ENCODE measurements at places on chromosomes 7 and 10.

- DNase-seq: no peak
Observed at GRCh38 chr10:4240608-4241197, 455.7 kb upstream of the KLF6 start.

DNA sequence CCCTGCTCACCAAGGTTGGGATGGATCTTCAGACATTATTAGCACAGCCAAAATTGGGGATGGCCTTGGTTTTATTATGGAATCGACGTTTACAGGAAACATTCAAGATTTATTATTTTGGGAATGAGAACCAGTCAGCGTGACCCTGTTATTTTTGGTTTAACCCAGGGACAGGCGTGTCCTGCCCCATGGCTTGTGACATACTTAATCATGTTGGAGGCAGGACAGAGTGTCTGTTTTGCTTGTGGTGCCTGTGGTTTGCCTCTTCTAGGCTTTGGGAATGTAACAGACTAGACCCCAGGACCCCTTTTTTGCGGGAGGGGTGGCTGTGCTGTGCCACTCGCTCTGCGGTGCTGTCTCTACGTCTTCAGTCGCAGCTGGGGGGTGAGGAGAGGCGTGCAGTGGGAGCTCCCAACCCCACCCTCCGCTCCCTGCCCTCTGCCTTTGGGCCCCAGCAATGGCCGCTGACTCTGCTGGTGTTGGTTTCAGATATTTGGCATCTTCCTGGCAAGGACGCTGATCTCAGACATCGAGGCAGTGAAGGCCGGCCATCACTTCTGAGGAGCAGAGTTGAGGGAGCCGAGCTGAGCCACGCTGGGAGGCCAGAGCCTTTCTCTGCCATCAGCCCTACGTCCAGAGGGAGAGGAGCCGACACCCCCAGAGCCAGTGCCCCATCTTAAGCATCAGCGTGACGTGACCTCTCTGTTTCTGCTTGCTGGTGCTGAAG, 20.1 kb upstream of the SH2D4B start:
- no peak for DNase-seq

DNA sequence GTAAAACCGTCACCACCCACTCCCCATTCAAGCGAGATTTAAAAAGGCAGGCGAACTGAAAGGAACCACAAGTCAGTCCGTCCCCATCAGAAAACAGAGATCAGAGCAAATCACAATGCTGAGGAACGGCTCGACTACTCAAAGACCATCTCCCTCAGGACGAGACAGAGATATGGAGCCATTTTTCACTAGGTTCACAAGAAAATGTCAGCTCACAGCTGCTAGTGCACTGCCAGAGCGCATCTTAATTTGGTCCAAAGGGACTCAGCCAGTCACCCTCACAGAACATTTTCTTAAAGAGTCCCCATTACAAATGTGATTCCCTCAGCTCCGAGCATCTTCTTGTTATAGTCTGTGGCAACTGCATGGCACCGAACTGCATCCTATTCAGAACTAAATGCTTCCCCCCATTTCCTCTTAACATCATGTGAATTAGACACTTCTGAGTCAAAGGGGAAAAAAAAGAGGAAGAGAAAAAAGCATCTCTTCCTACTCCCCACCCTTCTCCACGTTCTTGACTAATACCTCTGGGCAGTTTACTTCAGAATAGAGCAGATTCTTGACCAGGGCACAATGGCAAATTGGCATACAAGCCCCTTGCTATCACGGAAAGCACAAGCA, 683.9 kb downstream of the MAGI2 start:
- DNase-seq: no peak

DNA sequence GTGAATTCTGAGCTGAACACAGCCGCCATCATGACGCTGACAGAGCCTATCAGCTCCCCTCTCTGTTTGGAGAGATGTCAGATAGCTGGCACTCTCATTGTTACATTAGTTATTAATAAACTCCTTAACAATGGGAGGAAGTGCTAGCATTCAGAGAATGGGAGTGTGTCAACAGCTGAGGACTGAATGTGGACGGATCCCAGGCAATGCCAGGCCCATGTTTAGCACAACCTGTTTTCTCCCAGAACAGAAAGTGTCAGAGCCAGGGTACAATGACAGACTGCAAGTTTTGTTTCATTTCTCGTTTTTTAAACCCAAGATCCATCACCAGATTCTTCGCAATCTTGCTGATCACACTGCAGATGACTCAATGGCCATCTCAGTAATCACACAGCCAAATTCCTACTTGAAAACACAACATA, 99.6 kb downstream of the PRPF18 start:
- no peak for DNase-seq

- DNase-seq: no peak
Observed at GRCh38 chr7:4642468-4643203, 39.5 kb upstream of the FOXK1 start.

- DNase-seq: no peak
Observed at GRCh38 chr7:128900237-128900636, 10.3 kb downstream of the KCP start.

DNA sequence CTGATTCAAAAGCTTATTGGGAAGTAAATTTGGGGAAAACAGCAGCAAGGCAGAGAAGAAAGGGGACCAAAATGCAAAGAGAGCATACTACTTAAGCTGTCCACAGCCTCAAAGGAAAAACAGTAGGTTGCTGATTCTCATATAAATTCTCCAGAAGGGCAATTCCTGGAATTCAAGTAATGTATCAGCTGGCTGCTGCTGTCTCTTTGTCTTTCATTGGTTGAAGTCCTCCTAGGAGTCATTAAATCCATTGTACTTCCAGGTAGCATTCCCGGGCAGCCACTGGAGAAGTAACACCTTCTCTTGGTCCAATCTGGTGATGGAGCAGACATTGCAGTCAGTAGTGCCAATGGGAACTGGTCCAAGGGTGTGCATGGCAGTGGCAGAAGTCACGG, 22.7 kb downstream of the BET1 start:
- DNase-seq: no peak

- DNase-seq: no peak
Observed at GRCh38 chr10:32851301-32851700, 106.7 kb downstream of the ITGB1 start.

GRCh38 chr7:45181286-45181960, 23.8 kb downstream of the RAMP3 start:
- DNase-seq: no peak

- no peak for DNase-seq
Observed at GRCh38 chr10:112792487-112793201, 157.4 kb upstream of the TCF7L2 start.

- no peak for DNase-seq
Observed at GRCh38 chr7:36946401-36946739, 222.1 kb upstream of the AOAH start.

- DNase-seq: no peak
Observed at GRCh38 chr10:24440817-24441797, 232.2 kb downstream of the KIAA1217 start.

DNA sequence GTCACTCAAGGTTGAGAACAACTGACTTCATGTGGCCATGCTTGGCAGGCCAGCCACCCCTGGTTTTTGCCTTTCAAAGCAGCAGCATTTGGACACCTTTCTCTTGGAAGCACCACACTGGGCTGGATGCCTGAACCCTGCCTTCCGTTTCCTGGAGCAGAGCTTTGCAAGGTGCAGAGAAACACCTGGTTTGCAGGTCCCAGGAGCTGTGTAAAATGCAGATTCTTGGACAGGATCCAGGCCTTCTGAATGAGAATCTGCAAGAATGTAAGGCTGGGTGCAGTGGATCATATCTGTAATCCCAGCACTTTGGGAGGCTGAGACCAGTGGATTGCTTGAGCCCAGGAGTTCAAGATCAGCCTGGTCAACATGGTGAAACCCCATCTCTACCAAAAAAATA, 18.0 kb upstream of the DUSP5 start:
- no peak for DNase-seq

- DNase-seq: peak; percentile 49
Observed at GRCh38 chr10:112115781-112116385, 67.7 kb downstream of the GPAM start.

- DNase-seq: no peak
Observed at GRCh38 chr10:10475812-10476211, 541.9 kb upstream of the CELF2 start.

DNA sequence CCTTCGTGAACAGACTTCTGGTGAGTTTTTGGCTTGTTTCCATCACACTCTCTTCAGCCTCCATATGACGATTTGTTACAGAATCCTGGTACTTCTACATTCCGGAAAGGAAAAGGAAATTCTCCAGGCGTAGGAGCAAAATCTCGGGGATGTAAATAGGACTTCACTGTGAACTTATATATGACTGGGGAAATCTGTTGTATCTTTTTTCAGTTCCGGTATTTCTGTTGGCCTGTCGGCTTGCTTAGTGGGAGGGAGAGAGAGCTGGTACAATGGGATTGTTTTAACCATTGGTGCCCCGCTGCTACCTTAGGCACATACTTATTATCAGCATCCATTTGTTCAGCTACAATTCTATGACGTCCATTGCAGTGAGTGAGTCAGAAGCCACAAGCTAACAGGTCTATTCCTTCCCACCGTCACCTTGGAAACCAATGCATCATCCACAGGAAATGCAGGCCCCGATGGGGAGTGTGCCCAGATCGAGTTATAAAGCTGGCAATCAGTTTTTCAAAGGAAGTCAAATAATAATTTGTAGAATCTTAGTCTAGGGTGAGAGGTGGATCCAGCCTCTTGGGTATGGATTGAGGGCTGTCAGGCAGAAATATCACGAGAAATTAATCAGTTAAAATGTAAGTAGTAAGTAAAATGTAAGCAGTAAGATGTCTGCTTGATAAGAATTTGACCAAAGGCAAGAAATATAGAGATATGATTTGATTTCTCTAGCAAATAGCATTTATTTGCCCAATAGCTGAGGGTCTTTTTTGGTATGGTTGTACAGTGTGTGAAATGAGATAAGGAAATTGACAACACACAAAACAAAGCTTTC, 92.0 kb upstream of the MKLN1 start:
- DNase-seq: peak; percentile 60

DNA sequence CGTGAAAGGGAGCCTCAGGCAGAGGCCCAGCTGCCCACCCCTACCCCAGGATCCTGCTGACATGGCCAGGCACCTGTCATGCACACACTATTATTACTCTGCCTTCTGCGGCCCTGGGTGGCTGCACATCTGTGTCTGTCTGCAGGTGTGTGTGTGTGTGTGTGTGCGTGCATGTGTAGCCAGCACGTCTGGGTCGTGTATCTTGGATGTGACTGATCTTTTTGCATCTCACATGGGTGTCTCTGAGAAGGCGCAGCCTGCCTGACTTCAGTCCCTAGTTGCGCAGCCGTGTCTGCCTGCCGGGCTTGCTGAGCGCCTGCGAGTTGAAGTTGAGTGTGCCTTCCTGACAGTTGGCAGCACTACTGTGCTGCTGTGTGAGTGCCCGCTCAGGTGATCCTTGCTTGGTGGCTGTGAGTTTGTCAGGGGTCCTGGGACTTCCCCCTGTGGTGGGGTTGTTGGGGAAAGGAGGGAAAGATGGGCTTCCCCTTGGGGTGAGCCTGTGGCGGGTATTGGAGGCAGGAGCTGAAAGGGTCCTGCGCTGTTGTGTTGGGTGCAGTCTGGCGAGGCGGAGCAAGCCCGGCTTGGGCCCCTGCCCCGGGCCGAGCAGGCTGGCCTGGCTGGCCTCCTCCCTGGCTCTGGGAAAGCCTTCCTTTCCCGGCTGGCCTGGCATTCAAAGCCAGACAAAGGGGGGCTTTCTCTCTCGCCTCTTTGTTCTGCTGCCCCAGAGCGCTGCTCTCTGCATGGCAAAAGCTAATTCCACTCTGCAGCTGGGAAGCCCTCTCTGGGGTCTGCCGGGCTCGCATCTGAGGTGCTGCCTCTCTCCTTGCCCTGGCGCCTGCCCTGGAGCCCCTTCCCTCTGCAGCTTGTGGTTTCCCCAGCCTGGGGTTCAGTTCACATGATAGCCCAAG, 4.9 kb downstream of the TRIM8 start:
- DNase-seq: peak; percentile 58

DNA sequence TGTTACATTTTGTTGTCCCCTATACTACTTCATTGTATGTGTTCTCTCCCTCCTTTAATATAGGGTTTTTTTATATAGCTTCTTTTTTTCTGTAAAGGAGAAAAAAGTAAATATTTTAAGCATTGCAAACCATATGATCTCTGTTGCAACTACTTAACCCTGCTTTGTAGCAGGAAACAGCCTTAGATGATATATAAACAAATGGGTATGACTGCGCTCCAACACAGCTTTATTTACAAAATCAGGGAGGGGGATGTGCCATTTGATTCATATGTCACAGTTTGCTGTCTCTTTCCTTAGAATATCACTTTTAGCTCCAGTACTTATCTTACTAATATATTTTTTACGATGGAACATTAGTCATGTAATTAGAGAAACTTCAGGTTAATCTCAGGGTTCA, 155.2 kb upstream of the GNAI1 start:
- DNase-seq: no peak

DNA sequence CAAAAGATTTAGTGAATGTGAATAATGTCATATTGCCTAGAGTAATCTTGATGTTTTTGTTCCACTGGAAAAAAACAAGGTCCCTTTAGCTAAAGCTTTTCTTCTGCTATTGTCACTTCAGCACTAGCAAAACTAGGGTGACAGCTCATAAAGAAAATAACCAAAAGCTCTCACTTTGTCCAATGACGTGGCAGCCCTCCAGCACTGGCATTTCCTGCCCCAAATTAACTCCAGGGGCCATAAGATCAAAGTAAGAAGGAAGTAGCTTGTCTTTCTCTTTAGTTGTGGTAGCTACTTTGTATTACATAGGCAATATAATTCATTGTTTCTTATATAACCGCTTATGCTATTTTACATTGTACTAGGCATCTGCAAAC, 47.3 kb downstream of the LRRN3 start:
- peak; percentile 40 for DNase-seq

GRCh38 chr7:47281161-47281560, 300.8 kb downstream of the TNS3 start:
- no peak for DNase-seq

DNA sequence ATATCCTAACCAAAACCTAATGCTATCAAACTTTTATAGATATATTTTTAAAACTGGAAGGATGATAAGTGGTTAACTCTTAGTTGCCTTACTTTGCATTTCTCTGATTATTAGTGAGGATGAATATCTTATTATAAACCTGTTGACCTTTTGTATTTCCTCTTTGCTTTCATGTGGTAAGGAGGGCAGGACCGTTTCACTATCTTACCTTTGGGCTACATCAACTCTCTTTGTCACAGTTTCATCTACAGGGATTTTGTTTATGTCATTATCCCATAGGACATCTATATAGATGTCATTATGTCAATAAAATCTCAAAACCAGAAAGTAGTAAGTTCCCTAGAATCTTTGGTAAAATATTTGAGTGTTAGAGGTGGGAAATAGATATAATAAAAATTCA, 219.3 kb downstream of the THSD7A start:
- no peak for DNase-seq

GRCh38 chr10:114917459-114917858, 20.5 kb upstream of the TRUB1 start:
- DNase-seq: no peak

Measured in CD8-positive, alpha-beta T cell (primary cell).